ENCODE measurements at places on chromosomes 2 and 18.

DNA sequence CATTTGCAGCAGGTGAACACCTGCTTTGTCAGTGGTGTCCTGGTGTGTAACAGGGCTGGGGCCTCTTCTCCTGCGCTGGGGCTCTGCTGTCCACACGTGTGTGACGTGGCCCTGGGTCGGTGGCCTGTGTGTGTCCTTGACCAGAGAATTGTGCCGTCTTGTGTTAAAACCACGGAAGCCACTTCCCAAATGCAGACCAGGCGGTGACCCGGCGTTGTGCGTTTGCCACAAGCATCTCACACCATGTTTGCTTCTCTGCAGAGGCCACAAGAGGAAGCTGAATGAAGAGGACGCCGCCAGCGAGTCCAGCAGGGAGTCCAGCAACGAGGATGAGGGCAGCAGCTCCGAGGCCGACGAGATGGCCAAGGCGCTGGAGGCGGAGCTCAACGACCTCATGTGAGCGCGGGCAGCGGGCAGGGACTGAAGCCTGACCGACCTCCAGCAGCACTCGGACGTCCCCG is 44.3 kb upstream of the KCNG2 start:
- DNase-seq: no peak

DNA sequence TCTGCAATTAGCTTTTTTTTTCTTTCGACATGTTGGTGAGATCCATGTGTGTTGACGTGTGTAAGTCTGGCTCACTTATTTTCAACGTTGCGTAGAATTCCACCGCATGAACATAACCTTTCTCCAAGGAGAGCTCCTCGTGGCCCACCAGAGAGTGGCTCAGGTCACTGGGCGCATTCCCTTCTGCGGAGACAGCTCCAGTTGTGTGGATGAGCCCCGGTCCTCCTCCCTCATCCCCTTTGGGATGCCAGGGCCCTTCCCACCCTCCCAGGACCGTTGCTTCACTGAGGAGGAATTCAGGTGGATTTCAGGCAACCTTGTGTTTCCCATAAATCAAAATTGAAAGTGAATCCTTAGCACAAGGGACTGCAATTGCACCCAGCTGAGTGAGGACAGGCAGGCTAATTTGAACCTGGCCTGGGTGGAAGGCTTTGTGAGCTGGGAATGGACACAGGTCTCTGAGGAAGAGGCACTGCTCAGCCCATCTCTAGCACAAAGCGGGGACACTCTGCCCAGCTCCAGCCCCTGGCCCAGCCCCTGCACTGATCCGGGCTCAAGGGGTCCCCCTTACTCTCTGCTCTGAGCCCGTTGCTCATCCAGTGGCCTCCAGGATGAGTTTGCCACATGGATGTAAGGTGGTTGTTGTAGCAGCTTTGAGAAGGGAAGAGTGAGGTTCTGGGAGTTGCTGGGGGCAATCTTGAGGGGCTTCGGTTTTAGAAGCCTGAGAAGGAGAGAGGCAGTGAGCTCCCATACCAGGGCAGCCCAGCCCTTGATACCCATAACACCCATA is 57.8 kb upstream of the HAAO start:
- DNase-seq: no peak

DNA sequence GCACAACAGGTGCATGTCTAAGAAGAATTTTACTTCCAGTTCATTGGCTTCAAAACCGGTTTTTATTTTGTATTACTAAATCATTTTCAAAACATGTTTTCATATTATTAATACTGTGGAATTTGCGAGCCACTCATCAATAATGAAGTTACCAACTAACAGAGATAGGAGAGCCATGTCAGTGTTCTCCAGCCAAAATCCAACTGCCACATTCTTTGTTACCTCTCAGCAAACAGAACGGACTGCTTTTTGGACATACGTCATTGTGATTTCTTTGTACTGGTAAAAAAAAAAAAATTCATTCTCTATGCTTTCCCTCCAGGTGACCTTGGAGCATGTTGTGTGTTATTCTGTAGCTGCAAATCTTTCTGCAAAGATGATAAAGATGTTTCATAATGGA is 414.2 kb upstream of the MMADHC start:
- no peak for DNase-seq

DNA sequence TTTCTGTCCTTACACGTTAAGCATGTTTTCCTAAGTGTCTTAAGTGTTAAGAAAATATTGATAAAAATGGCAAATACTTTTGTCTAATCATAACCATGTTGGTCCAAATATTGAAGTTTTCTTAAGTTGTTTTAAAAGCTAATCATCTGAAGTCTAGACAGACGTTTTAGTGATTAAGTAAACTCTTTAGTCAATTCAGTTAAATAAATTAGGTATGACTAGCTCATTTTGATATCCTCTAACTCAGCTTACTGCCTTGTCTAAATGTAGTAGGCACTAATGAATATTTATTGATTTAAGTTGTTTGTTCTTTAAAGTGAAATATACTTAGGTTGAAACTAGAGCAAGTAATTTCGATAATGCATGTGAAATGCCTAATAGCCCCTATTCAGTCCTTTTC is 471.8 kb upstream of the CHST9 start:
- DNase-seq: no peak

DNA sequence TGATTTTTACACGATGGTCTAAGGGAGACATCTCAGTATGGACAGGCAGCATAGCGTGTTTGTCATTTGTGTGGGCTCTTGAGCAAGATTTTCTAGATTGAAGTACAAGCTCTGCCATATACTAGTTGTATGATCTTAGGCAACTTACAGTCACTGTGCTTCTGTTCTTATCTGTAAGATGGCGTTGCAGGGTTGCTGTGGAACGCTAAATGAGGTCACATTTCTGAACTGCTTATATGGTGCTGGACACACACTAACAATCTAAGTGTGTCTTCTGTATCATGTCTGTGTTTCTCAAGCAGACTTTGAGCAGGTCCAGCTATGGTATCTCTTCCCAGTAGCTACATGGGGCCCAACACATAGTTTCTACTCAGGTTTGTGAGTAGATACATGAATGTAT is 29.2 kb downstream of the PARD3B start:
- DNase-seq: no peak
